ENCODE measurements at places on chromosomes 1 and 21. TPM values are rescaled to one million over a fixed set of nuclear protein-coding genes. Genes with fewer than 3 reads are reported as not detected.

GRCh38 chr1:156073740-156074139, 8.5 kb downstream of the MEX3A start:
- no peak for DNase-seq
- no peak overlapping the region for H3K4me3 ChIP-seq
- H3K27ac ChIP-seq, result no peak overlapping the region
- H3K27me3 ChIP-seq, result no peaks in the 10 kb centered on the region
- H3K36me3 ChIP-seq, result no peaks in the 10 kb centered on the region

GRCh38 chr1:204791453-204792353, 79.0 kb upstream of the NFASC start:
- H3K4me3 ChIP-seq, result no peak overlapping the region
- H3K36me3 ChIP-seq, result no peaks in the 10 kb centered on the region
- H3K4me1 ChIP-seq, result no peaks in the 10 kb centered on the region

DNA sequence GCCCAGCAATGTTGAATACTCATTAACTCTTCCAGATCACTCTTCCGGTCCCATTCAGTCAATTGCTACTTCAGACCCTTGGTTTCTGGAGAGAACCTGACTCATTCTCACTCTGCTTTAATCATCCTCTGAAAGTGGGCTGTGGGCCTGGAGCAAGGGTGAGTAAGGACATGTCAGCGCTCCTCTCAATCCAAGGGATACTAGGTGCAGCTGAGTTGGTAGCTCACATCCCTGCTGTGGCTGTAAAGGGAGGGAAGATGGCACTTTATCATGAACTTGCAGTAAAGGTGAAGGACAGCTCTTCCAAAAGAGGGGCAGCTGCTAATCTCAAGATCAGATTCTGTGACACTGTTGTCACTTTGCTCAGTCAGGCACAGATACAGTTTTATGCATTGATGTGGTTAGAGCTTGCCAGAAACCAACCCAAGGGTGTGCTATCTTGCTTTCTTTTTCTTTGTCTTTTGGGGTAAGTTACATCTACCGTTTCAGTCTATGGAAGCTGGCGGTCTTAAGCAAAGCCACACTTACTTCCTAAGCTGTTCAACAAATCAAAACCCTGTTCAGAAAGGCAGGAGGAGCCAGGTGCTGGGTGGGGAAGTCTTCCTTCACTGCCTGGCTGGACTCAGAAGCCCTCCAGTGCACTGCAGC, 26.5 kb upstream of the NTPCR start:
- no peaks in the 10 kb centered on the region for H3K4me1 ChIP-seq
- no peaks in the 10 kb centered on the region for H3K27me3 ChIP-seq
- no peaks in the 10 kb centered on the region for H3K36me3 ChIP-seq
- H3K4me3 ChIP-seq, result no peak overlapping the region
- DNase-seq, result no peak

FAM177B gene
- total RNA-seq, result 2.3 TPM

All from testis (tissue), 5 donors.